Activated T-helper 1 cell treated with anti-CD3 and anti-CD28 coated beads, Interleukin-12 subunit alpha, Interleukin-12 subunit beta, Interleukin-2, Interleukin-4 antibody, amounts not matched to agents 30 ng/mL and 10 ng/mL and 1 ng/mL, durations not matched to agents 14 hours and 24 hours and 36 hours (primary cell): ENCODE measurements at places on chromosomes 6 and 20.

DNA sequence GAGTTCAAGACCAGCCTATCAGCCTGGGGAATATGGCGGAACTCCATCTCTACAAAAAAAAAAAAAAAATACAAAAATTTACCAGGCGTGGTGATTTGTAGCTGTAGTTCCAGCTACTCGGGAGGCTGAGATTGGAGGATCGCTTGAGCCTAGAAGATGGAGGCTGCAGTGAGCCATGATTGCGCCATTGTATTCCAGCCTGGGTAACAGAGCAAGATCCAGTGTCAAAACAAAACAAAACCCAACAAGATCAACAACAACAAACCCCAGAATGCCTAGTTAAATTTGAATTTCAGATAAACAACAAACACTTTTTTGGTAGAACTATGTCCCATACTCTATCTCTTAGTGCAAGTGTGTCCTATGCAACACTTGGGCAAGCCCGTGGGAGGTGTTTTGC, 39.9 kb downstream of the SNAI1 start:
- DNase-seq: no peak

DNA sequence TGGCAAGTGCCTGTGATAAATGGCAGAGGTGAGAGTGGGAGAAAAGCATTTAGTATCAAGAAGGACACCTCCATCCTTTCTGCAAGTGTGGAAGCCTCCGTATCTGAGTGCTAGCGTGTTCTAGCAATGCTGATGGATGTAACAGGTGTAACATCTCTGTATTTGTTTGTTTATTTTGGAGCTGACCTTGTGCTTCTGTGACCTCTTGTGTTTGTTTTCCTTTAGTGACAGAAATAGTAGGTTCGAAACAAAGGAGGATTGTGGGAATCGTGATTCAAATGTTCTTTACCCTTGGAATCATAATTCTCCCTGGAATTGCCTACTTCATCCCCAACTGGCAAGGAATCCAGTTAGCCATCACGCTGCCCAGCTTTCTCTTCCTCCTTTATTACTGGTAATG, 60.4 kb downstream of the SLC22A3 start:
- DNase-seq: no peak

DNA sequence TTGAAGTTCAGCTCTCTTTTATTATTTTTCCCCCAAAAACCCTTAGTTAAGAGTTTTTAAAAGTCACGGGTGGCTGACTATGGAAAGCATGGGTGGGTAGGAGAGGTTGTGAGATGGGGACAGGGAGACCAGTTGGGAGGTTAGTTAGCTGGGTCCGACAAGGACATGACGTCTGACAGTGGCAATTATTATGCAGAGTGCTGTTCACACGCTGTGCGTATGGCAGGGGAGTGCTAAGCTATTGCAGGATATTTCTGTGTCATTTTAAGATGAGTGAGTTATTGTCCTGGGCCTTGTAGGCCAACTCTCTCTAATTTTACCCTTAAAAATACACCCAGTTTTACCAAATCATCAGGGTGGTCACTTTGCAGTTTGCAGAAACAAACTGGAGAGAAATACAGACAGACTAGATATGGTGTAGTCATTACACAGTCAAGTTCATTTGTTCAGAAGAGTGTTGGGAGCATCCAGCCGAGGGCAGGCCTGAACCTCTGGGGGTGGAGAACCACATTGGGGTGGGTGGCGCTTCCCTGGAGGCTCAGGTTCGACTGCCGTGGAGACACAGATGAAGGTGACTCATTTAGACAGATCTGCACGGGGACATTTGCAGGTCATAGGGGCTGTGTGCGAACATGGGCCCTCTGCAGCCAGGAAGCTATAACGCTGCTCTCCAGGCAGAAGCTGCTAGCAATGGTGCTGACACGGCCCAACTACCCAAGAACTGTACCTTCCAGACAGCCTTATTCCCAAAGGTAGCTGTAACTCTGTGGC, 307.6 kb downstream of the QKI start:
- no peak for DNase-seq

DNA sequence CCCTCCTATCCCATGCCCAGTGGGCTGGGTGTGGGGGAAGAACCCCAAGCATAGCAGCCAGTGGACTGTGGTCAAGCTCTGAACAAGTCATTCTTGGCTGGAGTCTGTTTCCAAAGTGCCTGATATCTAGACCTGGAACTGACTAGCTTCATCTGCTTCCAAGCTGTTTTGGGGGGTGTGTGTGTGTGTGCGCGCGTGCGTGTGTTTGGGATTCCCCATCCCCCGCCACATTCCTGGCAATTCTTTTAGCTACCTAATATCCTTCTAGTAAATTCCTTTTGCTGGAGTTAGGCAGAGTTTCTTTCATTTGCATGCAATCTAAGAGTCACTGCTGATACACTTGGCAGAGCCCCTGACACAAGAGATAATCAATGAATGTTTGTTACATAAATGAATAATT, 7.8 kb downstream of the PAK5 start:
- no peak for DNase-seq

DNA sequence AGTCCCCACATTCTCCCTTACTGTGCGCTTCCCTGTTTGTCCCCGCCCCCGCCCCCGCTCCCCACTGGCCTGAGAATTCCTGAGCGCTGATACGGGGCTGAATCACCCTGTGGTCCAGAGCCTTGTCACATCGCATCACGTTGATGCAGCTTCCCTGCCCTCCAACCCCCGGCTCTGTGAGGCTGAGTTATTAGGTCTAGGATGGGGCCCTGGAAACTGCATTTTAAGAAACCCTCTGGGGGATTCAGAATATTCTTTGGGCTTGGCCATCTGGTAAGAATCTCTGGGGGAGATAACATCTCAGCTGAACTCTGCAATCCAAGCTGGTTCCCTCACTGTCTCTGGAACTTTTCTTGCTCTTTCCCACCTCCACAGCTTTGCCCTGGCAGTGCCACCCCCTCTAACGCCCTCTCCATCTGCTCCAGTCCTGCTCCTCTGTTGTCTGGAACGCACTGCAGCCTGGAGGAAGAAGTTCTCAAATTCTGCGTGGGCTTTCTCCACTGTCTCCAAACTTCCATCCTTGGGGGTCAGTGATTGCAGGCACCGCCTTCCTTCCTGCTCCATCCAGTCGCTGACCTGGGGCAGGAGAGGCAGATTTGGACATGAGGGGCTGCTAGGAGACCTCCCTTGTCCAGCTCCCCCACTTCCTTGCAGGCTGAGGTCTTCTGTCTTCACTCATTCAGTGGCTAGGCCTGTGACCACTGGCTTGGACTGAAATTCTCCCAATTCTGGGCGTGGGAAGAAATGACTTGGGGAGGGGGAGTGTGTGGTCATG, 42.6 kb downstream of the KIAA1755 start:
- DNase-seq: no peak

- DNase-seq: no peak
Measured at GRCh38 chr6:149473080-149474052, 11.4 kb downstream of the ZC3H12D start.

DNA sequence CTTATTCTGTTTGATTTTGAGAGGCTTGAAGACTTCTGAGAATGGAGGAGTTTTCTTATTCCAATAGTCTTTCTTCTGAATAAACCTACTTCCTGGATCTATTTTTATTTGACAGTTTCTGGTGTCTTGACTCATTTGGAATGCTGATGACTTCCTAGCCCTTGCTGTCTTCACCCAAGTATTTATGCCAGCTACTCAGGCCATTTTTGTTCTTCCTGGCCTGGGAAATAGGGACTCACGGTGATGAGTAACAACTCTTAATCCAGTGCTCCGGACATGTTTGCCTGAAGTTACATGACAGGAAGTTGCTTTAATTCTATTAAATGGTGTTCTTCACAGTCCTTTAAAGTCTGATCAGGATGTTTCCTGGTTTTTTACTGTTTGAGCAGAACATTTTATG, 272.1 kb upstream of the EYS start:
- no peak for DNase-seq

- no peak for DNase-seq
Measured at GRCh38 chr6:22638320-22638719, 69.0 kb downstream of the HDGFL1 start.

GRCh38 chr6:132354517-132355167, 46.6 kb downstream of the MOXD1 start:
- DNase-seq: peak; percentile 12

DNA sequence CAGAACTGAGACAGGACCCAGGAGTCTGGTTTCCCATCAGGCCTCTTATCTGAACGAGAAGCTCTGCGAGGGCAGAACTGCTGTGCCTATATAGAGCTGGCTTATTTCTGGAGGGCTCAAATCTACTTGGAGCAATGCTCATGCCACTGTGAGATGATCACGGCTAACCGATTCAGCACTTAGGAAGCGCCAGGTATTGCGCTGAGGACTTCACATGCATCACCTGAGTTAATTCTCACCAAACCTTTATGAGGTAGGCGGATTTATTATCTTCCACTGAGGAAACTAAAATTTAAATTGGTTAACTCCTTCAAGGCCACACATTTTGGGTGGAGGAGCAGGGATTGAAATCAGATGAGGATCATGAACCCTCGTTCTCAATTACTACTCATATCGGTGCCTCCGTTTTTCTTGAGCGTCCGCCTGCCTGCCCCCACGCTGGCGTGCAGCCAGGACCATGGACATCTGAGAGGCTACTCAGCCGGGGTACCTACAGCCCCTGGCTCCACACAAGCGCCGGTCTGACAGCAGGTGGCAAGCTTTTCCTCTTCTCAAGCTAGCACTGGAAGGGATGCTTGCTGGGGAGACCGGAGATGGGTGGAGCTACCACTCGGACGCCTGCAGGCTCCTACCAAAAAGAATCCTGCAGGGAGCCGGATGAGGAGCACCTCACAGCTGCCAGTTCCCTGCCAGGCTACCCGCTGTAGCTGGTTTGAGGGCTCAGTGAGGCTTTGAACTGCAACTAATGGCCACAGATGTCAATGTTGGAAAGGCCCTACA, 1.0 kb upstream of the PCIF1 start:
- peak; percentile 62 for DNase-seq

GRCh38 chr6:159959976-159960384, 8.9 kb upstream of the IGF2R start:
- DNase-seq: no peak

- no peak for DNase-seq
Measured at GRCh38 chr20:51532577-51533191, 9.8 kb downstream of the NFATC2 start.

GRCh38 chr20:40997116-40997515, 31.5 kb upstream of the TOP1 start:
- no peak for DNase-seq

GRCh38 chr6:18359237-18359885, 27.8 kb upstream of the RNF144B start:
- no peak for DNase-seq

- no peak for DNase-seq
Measured at GRCh38 chr6:124546601-124547000, 415.6 kb upstream of the RNF217 start.

GRCh38 chr6:127186889-127187288, 68.4 kb downstream of the RSPO3 start:
- DNase-seq: peak; percentile 31

GRCh38 chr20:23602241-23602640, 3.5 kb downstream of the CST9 start:
- DNase-seq: no peak

- DNase-seq: no peak
Measured at GRCh38 chr6:81812401-81812800, 59.9 kb upstream of the TENT5A start.

GRCh38 chr6:89364586-89364985, 12.1 kb upstream of the UBE2J1 start:
- DNase-seq: no peak

DNA sequence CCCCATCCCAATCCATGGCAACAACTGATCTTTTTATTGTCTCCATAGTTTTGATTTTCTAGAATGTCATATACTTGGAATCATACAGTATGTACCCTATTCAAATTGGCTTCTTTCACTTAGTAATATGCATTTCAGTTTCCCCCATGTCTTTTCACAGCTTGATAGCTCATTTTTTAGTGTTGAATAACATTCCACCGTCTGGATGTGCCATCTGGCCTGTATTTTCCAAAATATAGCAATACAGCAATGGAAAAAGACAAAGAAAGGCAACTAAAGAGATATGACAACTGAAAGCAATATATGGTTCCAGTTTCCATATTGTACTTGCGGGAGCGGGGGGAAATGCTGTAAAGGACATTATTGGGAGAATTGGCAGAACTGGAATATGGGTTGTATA, 166.4 kb upstream of the NT5E start:
- DNase-seq: no peak

- no peak for DNase-seq
Measured at GRCh38 chr6:45477790-45478189, 100.1 kb upstream of the SUPT3H start.

- DNase-seq: no peak
Measured at GRCh38 chr20:56592211-56592610, 36.9 kb upstream of the TFAP2C start.

- DNase-seq: no peak
Measured at GRCh38 chr6:118896339-118897136, 2.6 kb downstream of the ASF1A start.

DNA sequence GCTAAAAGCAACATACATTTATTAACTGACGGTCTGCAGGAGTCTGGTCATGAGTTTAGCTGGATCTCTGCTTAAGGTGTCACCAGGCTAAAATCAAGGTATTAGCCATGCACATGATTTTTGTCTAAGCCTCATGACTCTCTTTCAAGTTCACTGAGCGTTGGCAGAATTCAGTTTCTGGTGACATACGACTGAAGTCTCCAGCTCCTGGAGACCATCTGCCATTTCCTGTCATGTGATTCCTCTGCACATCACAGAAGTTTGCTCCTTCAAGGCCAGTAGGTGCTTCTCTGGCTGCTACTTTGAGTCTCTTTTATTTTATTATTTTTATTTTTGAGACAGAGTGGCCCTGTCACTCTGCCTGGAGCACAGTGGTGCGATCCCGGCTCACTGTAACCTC, 148.4 kb upstream of the EYA4 start:
- no peak for DNase-seq

DNA sequence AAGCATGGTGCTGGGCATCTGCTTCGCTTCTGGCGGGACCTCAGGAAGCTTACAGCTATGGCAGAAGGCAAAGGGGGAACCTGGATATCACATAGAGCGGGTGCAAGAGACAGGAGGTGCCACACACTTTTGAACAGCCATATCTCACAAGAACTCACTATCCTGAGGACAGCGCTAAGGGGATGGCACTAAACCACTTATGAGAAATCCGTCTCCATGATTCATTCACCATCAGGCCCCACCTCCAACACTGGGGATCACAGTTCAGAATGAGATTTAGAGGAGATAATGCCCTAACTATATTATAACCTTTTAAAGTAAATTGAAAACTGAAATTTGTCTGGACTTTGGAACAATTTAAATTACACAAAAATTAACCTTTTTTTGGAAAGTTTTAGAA, 37.8 kb upstream of the SUMO4 start:
- DNase-seq: no peak
